ENCODE measurements at places on chromosomes 2 and 18.

GRCh38 chr18:63994783-63995399 lies 25.0 kb downstream of the SERPINB8 start:
- DNase-seq: peak; percentile 52

DNA sequence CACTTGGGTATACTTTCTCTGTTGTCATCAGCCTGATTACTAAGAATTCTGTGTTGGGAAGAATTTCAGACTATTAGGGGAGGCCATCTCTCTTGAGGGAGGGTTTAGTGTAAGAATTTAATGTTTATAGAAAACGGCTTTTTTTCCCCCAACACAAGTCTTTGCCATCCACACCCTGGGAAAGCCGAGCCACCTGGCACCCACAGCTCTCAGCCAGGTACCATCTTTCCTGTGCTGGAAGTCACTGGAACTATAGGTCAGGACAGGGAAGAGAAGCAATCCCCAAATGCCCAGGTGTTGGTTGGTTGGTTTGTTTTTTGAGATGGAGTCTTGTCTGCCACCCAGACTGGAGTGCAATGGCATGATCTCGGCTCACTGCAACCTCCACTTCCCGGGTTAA lies 155.1 kb downstream of the SMAD7 start:
- DNase-seq: no peak

DNA sequence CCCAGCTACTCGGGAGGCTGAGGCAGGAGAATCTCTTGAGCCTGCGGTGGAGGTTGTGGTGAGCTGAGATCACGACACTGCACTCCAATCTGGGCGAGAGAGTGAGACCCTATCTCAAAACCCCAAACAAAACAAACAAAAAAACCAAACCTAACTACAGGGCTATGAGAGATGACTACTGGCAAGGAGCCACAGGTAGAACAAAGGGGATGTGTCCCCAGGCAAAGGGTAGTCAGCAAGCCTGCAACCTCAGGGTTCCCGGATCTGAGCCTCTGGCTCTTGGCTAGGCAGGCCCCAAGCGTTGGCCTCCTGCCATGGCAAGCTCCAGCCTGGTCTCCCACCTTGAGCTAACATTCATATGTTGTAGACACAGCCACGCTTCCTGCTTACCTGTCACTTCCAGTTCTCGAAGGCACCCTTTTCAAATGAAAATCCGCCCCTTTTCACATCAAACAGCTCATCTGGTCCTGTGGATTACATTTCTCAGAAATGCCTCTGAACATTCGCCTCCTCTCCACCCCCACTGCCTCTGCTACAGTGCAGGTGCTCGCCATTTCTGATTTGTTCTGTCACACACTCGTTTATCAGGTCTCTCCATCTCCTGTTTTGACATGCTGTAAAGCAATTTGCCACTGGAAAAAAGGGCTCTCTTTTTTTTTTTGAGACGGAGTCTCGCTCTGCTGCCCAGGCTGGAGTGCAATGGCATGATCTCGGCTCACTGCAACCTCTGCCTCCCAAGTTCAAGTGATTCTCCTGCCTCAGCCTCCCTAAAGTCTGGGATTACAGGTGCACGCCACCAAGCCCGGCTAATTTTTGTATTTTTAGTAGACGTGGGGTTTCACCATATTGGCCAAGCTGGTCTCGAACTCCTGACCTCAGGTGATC lies 13.1 kb upstream of the ACTR3 start:
- DNase-seq: peak; percentile 84

GRCh38 chr2:204613635-204614034 lies 68.4 kb downstream of the PARD3B start:
- no peak for DNase-seq

DNA sequence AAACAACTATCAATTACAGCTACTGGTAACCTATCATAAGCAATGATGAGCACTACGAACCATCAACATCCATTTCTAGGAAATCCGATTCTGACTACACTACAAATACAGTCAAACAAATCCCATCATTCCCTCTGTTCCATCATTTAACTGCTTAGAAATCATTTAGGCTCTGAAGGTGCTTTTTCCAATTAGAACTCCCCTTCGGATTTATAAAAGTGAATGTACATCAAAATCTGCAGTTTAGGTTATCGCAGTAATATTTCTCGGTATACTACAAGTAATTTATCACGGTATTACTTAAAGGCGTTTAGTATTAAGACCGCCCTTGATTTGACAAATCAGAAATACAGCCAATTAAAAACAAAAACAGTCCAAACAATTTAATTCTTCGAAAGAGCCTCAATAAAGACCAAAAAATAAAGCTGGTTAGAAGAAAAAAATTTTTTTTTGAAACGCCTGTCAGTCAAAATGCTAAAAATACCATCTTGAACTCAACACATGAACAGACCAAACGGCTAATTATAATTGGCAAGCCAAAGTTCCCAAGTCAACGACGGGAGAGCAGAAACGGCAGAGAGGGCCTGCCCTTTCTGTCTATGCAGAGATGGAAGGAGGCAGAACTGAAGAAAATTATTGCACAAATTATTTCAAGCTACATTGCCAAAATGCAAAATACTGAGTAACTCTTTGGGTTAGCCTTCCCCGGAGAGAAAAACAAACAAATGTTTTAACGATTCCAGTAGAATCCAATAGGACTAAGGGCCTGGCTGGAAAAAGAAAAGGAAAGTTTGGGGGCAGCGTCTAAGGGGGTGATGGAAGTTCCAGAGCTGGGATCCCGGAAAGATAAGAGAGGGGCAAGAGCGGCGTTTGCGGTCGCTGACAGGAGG lies 1.2 kb downstream of the VPS54 start:
- peak; percentile 55 for DNase-seq

DNA sequence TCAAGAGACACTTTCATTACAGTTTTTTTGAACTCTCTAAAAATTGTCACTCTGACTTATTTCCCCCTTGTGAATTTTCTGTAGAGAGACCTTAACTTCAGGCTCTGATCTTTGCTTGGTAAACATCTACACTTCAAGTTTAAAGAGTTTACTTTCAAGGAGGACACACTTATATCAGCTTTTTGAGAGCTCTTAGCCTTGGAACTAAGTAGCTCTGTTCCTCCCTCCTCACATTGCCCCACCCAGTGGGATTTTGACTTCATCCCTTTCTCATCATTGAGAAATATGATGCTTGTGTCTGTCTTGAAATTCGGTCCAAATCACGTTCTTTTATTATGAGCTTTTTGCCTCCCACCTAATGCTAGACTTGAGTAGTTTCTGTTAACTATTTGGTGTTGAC lies 433.4 kb upstream of the MEIS1 start:
- no peak for DNase-seq

All from MCF 10A (cell line).